ENCODE measurements at places on chromosomes 2 and 18. TPM values are rescaled to one million over a fixed set of nuclear protein-coding genes. Genes with fewer than 3 reads are reported as not detected.

GRCh38 chr2:189763908-189764661, 1.5 kb upstream of the OSGEPL1 start:
- no peak for DNase-seq

GRCh38 chr2:37464067-37464466, 119.6 kb downstream of the QPCT start:
- no peak for DNase-seq

GRCh38 chr2:212328136-212328535, 210.5 kb downstream of the ERBB4 start:
- DNase-seq = no peak

DNA sequence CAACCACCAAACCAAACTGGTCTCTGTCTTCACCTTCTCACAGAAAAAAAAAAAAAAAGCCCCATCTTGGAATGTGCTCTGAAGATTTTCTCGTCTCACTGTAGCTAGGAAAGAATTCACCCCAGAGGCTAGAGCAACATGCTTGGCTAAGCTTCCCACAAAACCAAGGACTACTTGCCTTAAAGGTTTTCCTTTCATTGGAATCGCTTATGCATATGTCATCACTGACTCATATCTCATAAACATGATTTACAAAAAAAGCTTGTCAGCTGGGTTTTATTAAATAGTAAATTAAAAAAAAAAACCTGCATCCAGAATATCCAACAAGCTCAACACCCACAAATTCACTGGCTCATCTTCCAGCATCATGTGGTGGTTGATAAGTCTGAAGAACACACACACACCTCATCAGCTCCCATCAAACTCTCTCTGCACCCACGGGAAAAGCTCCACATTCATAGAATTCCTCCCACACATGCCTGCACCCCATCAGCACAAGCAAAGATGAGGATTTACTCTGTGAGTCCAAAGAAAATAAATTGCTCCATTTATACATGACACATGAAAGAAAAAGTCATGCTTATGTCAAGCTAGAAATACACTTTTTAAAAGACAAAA, 182.0 kb upstream of the TRIB2 start:
- no peak for DNase-seq

GRCh38 chr2:38037757-38038621, 38.0 kb downstream of the CYP1B1 start:
- DNase-seq = peak; percentile 76

- DNase-seq = no peak
Measured at GRCh38 chr2:31249009-31249690, 15.2 kb downstream of the EHD3 start.

DNA sequence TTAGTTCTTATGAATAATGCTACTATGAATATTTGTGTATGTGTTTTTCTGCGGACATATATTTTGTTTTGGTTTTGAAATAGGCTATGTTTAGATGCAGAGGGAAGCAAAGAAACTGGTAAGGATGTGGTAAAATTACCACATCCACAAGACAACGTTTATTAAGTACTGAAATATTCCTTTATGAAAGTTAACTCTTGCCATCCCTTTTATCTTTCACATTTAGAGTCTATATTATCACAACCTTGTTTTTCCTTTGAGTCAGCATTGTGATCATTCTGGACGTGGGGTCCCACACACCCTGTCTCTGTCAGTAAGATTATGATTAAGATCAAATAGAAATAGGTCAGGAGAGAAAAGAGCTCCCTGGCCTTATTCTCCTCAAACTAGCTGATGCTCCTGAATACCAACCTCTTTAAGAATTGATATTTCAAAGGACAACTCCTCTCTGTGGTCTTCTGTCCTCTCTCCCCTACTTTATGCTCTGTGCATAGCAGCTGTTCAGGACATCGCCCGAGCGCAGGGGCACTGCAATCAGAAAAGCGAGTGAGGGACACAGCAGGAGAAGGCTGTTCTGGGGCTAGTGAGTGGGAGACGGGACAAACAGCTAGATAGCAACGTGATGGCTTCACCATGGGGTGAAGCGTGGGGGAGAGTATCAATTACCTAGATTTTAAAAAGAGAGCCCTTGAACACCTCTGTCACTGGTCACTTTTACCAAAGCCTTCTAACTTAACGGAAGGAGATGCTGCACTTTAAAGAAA, 12.2 kb downstream of the METAP1D start:
- no peak for DNase-seq

- DNase-seq = no peak
Measured at GRCh38 chr2:238427435-238428162, 872 bp downstream of the ASB1 start.

GRCh38 chr2:241944821-241945220, 75.3 kb downstream of the RTP5 start:
- no peak for DNase-seq

GRCh38 chr18:11288401-11288800, 139.0 kb upstream of the PIEZO2 start:
- no peak for DNase-seq

DNA sequence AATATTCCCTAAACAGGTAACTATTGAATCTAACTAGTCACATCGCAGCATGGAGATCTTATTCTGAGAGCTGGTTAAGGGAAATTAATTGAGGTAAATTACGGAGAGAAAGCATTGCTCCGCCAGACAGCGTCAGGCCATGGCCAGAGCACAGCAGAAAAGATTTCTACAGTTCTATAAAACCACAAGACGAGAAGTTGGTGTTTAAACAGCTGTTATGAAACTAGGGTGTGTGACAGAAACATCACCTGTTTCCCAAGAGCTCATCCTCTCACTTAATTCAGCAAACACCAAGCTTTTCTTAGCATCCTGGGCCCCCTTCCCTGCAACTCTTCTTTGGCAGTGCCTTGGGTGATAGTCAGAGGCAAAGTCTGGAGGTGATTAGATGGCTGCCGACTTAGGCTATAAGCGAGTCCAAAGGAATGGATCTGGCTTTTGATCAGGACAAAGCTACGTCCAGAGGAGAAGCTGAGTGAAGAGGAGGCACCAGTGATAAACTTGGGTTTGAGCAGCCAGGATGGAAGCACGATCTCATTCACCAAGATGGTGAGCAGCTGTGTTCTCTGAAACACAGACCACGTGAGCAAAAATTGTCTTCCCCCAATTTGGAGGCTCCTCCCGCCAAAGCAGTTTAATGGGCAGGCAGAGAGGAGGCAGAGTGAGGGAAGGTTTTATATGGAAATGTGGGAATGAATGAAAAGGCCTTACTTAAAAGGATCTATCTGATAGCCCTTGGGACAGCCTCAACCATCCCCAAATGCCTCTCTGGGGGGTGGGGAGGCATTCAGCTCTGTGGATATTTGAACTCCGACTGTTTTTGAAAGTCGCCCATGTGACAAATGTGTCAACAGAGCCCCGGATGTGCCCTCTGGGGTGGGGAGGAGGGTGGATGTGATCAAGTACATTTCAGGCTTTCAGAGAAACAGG, 57.8 kb downstream of the PKDCC start:
- DNase-seq = peak; percentile 59

DNA sequence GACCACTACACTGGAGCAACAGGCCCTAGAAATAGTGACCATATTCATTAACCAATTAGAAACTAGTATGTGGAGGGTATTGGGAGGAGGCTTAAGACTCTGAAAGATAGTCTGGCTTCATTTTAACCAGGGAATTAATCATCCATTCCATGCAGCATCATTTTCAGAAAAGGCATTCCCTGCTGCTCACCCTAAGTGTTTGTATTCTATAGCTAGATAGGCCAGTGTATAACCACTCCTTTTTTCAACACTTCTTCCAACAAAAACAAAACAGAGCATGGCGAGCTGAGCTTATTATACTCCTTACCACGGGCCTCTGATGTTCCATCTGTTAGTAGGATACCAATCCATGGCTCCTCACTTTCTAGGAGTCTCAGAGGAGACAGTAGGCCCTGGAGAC, 112.0 kb upstream of the PKDCC start:
- DNase-seq = no peak

- DNase-seq = peak; percentile 83
Measured at GRCh38 chr2:215917953-215918620, 95.3 kb downstream of the MREG start.

DNA sequence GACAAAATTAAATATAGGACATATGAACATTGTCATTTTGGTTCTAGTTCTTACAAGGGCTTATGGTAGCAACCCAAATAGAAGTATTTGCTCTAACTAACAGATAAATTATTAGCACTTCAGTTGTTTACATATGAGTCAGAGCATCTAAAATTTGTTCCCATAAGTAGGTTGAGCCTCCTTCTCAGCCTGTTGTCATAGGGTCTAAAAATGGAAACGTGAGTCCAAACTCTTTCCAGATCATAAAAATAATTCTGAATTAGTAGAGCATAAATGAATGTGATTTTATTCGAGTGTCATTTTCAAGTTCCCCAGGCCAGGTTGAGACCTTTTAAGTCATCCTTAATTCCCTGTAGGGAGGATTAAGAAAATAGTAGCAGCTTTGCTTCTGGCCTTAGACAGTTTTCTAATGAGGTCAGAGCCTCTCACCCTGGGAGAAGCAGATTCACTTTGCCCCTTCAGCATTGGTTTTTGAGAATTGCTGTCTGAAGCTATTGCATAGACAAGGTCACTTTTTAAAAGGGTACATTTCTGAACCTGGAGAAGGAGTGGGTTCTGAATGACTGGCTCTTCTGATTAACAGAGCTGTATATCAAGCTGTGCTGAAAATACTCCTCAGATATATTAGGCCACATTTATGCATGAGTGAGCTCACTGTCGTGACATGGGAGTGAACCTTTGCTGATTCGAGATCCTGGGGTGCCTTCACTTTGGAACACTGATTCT, 164.3 kb downstream of the NEDD4L start:
- no peak for DNase-seq

DNA sequence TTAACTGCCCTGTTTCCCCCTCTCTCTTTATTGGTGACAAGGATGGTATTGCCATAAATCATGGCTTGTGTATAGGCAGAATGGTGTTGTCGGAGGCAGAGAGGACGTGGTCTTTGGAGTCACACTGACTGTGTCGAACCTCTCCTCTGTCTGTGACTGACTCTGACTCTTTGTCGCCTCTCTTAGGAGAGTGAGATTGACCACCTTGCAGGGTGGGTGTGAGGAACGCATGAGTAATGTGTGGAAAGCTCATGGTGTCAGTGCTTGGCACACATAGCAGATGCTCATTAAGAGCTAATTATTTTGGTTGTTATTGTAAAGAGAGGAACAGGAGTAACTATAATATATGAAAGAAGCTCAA, 145.6 kb downstream of the TTC27 start:
- no peak for DNase-seq

GRCh38 chr2:210768329-210768910, 212.0 kb downstream of the CPS1 start:
- DNase-seq = no peak

- DNase-seq = no peak
Measured at GRCh38 chr18:24136967-24137373, 1.9 kb upstream of the CABYR start.

GRCh38 chr2:232420463-232421188, 14.0 kb downstream of the ALPG start:
- DNase-seq = no peak

- no peak for DNase-seq
Measured at GRCh38 chr18:63315131-63315662, 4.4 kb downstream of the BCL2 start.

DNA sequence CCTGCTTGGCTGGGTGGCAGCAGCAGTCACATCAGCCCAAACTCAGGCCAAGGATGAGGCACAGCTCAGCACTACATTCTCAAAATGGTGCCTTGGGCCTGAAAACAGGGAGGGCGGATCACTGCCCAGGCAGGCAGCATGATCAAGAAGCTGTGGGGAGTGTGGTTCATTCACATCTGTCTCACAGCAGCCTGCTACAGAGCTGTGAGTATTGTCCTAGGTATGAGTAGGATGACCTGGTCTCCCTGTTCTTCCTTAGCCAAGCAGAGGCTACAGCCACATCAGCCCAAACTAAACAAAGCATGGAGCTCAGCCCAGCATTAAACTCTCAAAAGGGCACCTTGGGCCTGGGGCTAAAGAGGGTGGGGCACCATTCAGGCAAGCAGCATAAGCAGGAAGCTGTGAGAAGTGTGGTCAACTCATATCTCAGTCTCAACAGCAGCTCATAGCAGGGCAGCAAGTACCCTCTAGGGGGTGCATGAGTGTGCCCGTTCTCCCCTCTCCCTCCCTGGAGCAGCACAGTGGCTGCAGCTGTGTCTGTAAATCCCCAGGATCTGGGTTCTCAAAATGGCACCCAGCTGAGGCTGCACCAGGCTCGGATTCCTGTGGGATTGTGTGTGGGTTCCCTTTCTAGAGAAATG, 139.6 kb downstream of the TRABD2A start:
- no peak for DNase-seq

GRCh38 chr2:190789074-190790004, 91.3 kb upstream of the GLS start:
- no peak for DNase-seq

DNA sequence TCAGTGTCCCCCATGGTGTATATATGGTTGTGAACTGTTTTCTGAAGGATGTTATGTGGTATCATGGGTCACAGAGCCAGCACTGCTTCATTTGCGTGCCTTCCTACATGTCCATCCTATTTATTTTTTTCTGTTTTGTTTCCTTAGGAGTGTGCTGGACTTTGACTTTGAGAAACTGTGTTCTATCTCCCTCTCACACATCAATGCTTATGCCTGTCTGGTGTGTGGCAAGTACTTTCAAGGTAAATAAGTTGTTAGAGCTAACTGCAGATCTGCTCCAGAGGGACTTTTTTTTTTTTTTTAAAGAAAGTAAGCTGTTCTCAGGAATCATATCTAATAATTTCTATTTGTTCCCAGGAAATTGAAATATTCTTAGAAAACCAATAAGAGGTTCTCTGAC, 5.4 kb downstream of the USP39 start:
- DNase-seq = no peak

The MAP3K20 gene
- 3.4 TPM for total RNA-seq

The SMAD7 gene
- total RNA-seq = 14.1 TPM

The IL1RL1 gene
- total RNA-seq = 0.18 TPM

The INPP1 gene
- 9.9 TPM for total RNA-seq

The SRD5A2 gene
- total RNA-seq = not detected

The IL1RN gene
- total RNA-seq = not detected

The HOXD13 gene
- total RNA-seq = not detected

The MAPRE3 gene
- total RNA-seq = 0.61 TPM

The HOXD4 gene
- not detected for total RNA-seq

The MLPH gene
- total RNA-seq = 0.40 TPM

Data from GM12878 (cell line).